ENCODE measurements at places on chromosomes 13 and 19.

- no peak for DNase-seq
Measured at GRCh38 chr19:5130371-5131030, 161.6 kb downstream of the KDM4B start.

GRCh38 chr19:3252650-3253049 lies 28.2 kb downstream of the CELF5 start:
- DNase-seq = no peak

- no peak for DNase-seq
Measured at GRCh38 chr13:85501616-85502015, 297.6 kb downstream of the SLITRK6 start.

DNA sequence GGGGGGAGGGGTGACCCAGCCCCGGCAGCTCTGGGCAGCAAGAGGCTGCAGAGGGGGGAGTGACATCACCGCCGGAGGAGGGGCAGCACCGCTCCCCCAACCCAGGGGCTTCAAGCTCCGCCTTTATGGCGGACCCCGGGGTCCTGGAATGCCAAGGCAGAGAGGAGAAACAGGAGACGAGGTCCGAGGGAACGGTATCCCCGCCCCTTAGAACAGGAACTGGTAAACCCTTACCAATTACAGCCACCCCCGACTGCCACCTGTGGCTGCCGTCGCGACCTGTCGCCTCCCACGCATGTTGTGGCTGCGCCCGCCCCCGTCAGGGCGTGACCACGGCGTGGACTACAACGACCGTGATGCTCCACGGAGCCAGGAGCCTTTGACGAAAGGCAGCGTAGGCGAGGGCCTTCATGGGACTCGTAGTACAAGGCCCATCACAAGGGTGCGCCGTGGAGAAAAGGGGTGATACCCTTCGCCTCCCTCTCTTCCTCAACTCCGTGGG lies 4.1 kb upstream of the KCNC3 start:
- DNase-seq = no peak

DNA sequence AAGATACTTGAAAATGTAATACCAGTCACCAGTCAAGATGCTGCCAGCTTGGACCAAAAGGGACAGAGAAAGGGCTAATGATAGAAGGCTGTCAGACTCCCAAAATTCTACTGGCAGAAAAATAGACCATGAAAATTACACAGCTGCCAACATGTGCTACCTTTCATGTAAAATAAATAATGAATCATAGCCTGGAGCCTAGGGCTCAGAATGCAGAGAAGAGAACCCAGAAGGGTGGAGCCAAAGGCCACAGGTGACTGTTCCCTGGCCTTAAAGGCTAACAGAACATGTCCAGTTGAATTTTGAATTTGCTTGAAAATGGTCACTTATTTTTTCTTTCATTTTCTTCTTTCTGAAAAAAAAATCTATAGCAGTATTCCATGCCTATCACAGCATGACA lies 1827.0 kb upstream of the MIR17HG start:
- DNase-seq = no peak

- no peak for DNase-seq
Measured at GRCh38 chr19:28793391-28794168, 419.4 kb downstream of the UQCRFS1 start.

GRCh38 chr19:10667867-10668266 lies 13.7 kb downstream of the ILF3 start:
- no peak for DNase-seq

DNA sequence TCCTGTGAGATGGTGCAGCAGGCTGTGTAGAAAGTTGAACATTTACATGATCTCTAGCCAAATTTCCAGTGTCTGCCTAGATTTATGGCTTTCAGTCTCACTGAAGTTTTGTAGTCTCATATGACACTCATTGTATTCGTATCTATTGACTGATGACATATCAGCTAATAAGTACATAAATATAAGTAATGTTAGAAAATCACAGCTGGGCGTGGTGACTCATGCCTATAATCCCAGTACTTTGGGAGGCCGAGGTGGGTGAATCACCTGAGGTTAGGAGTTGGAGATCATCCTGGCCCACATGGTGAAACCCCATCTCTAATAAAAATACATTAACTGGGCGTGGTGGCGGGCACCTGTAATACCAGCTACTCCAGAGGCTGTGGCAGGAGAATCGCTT lies 54.7 kb upstream of the HTR2A start:
- DNase-seq = no peak

- no peak for DNase-seq
Measured at GRCh38 chr13:113937527-113938180, 36.2 kb downstream of the C13orf46 start.

GRCh38 chr13:97502181-97502580 lies 68.2 kb downstream of the RAP2A start:
- no peak for DNase-seq

- no peak for DNase-seq
Measured at GRCh38 chr13:52879950-52880741, 31.7 kb upstream of the PCDH8 start.

GRCh38 chr13:50668691-50669271 lies 174.7 kb downstream of the DLEU7 start:
- no peak for DNase-seq

GRCh38 chr19:13506471-13506820 lies at the start of gene CACNA1A:
Gene CACNA1A, minus strand, starts transcription at chr19:13506479. Its CDS starts 255 bp downstream, at chr19:13506224.
- no peak for DNase-seq

DNA sequence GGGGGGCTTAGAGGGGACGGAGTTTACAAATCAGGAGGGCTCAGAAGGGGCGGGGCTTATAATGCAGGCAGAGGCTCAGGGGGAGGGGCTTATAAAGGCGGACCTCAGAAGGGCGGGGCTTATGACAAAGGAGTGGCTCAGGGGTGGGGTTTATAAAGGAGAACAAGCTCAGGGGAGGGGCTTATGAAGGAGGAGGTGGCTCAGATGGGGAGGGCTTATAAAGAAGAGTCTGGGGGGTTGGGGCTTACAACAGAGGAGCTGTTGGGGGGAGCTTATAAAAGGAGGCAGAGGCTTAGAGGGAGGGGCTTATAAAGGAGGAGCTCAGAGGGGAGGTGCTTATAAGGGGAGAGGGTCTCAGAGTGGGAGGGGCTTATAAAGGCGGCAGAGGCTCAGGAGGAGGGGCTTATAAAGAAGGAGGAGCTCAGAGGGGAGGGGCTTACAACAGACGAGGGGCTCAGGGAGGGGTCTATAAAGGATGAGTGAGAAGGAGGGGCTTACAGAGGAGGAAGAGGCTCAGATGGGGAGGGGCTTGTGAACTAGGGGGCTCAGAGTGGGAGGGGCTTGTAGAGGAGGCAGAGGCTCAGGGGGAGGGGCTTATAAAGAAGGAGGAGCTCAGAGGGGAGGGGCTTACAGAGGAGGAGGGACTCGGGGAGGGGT lies 1.0 kb downstream of the SMIM24 start:
- peak; percentile 55 for DNase-seq

DNA sequence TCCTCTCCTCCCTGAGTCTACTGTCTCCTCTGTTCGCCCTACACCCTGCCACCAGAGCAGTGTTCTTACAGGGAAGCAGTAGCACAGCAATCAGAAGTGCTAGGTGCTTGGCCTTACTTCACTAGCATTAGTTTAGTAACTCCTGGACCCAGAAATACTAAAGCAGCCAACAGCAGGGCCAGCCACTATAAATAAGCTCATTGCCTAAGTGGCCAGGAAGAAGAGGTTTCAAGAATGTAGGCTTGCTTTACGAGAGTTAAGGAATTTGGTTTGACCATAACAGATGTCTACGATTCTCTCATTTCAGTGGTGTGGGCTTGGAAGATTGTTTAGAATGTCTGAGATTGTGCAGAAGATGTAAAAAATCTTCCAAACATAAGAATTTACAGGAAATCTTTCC lies 103.3 kb downstream of the ZAR1L start:
- DNase-seq = no peak

- DNase-seq = no peak
Measured at GRCh38 chr13:43348397-43348796, 325.0 kb downstream of the DNAJC15 start.

DNA sequence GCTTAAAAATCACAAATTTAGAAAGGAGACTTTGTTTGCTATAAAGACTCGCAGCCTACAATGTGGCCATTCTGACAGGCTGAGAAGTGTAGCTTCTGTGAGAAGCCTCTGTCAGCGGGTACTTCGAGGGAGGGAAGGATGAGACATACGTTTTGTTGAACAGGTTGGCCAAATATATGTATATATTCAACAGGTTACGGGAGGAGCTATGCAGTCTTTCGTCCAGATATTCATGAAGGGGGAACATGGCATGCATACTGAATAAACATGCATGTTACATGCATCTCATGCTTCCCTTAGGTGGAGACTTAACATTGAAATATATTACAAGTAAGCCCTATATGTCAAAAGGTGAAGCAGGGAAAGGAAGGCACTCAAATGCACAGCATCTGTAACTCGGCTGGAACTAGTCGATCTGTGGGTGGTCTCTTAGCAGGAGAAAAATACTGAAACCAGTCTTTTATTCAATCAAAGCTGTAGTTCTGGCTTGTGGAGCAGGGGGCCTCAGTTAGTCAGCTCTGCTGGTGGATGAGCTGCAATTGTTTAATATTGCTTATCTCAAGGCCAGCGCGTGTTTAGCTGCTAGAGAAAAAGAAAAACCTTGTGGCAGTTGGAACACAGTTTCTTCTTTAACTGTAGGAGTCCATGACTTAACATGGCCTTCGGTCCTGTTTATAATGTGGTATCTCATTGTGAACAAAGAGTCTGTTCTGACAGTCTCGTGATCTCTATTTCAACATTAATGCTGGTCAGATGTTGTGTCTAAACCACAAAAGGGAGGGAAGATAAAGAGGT lies 94.3 kb downstream of the FAM216B start:
- no peak for DNase-seq

GRCh38 chr13:56586976-56587375 lies 553.7 kb upstream of the PRR20A start:
- DNase-seq = no peak

DNA sequence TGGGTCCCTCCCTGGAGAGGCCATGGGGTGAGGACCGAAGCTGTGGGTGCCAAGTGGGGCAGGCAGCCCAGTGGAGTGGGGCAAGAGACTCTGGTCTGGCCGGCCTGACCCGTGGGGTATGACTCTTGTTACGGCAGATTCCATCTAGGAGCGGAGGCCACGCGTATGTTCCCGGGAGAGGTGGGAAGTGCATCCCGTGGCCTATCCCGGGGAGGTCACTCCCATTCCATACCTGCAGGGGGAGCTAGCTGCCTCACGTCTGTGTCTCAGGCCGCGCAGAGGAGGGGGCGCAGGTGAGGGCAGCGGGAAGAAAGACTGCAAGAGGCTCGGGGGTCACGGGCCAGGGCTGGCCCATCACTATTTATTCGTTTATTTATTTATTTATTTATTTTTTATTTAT lies 4.9 kb downstream of the CSNK1G2 start:
- peak; percentile 34 for DNase-seq
